ENCODE measurements at places on chromosomes 3 and 15.

GRCh38 chr3:29755416-29755815 is 474.5 kb downstream of the RBMS3 start:
- DNase-seq, result no peak

DNA sequence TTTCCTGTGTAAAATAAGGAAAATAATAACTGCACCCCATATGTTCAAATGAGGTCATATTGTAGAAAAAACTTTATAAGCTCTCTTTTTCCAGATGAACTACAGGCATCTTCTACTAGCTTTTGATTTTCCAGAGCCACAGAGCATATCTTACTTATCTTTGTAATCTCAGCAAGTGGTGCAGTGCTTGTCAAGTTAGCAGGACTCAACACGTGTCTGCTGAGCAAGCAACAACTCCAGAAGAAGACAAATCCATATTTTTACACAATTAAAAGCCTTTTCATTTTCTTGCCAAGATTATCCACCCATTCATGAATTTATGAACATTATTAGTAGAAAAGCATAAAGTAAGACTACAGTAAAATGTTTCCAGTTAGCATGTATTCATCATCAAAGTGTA is 14.4 kb upstream of the TSC22D2 start:
- no peak for DNase-seq

DNA sequence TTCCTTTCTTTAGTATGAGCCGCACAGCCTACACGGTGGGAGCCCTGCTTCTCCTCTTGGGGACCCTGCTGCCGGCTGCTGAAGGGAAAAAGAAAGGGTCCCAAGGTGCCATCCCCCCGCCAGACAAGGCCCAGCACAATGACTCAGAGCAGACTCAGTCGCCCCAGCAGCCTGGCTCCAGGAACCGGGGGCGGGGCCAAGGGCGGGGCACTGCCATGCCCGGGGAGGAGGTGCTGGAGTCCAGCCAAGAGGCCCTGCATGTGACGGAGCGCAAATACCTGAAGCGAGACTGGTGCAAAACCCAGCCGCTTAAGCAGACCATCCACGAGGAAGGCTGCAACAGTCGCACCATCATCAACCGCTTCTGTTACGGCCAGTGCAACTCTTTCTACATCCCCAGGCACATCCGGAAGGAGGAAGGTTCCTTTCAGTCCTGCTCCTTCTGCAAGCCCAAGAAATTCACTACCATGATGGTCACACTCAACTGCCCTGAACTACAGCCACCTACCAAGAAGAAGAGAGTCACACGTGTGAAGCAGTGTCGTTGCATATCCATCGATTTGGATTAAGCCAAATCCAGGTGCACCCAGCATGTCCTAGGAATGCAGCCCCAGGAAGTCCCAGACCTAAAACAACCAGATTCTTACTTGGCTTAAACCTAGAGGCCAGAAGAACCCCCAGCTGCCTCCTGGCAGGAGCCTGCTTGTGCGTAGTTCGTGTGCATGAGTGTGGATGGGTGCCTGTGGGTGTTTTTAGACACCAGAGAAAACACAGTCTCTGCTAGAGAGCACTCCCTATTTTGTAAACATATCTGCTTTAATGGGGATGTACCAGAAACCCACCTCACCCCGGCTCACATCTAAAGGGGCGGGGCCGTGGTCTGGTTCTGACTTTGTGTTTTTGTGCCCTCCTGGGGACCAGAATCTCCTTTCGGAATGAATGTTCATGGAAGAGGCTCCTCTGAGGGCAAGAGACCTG is 13.2 kb downstream of the GREM1 start:
- no peak for DNase-seq

DNA sequence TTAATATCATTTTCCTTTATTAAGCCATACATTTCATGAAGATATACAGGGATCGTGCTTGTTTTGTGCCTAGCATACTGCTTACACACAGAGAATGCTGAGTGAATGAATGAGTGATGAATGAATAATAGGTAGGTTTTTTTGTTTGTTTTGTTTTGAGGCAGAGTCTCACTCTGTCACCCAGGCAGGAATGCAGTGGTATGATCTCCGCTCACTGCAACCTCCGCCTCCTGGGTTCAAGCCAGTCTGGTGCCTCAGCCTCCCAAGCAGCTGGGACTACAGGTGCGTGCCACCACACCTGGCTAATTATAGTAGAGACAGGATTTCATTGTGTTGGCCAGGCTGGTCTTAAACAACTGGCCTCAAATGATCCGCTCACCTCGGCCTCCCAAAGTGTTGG is 400.0 kb downstream of the ROBO1 start:
- DNase-seq, result peak; percentile 42

- no peak for DNase-seq
Observed at GRCh38 chr15:99738021-99738847, 5.0 kb upstream of the LYSMD4 start.

- DNase-seq, result no peak
Observed at GRCh38 chr3:11386465-11387113, 114.4 kb downstream of the ATG7 start.

DNA sequence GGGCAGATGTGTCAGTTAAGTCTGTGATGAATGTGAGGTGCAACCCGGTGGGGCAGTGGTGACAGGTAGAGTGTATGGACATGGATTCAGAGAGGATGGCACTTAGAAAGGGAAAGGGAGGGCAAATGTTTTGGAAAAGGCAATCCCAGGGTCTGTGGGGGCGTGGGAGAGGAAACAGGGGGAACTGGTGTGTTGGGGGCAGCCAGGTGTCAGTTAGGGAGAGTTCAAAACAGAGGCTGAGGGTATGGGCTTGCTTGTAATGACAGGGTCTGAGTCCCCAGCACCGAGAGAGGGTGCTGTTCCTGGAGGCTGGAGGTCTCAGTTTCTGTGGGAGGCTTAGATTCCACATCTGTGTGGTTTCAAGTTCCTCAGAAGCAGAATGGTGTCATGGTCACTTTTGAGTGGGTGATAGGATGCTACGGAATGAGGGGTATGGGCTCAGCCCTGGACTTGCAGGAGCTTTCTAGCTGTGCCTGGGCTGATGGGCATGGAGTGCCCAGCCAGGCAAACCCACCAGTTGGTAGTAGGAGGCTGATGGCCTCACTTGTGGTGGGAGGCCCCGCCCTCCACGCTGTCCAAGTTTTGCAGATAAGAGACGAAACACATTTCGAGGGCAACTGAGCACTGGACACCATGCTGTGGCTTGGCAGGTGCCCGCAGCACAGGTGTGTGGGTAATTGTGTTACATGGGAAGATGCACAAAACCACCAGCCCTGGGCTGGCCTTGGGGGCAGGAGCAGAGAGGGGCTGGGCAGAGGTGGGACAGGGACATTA is 209.4 kb downstream of the RPLP1 start:
- no peak for DNase-seq

DNA sequence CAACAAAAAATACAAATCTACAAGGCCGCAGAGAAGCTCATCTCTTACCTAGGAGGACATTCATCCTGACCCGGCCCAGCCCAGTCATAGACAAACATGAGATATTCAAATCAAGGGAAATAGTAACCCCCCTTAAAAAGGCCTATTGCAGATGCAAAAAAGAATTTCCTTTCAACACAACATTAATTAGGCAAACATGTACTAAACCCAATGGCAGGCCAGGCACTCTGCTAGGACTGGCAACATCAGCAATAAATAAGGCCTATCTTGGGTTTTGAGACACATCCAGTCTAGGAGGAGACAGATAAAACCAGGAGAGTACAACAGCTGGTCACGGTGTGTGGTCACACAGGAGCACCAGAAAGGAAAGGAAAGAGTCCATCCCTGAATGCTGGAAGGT is 61.4 kb downstream of the ADCY5 start:
- DNase-seq, result no peak

- no peak for DNase-seq
Observed at GRCh38 chr3:4233488-4233887, 69.7 kb upstream of the SETMAR start.

DNA sequence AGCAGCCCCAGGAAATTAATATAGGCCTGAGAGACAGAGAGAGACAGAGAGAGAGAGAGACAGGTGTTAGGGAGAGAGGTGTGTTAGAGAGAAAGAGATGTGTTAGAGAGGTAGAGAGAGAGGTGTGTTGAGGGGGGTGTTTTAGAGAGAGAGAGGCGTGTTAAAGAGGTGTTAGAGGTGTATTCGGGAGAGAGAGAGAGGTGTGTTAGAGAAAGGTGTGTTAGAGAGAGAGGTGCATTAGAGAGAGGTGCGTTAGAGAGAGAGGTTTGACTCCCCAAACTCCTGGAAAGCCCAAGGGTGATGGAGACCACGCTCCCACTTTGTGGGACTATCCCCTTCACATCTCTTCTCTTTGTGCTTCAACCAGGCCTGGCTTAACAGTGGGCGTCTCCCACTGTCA is 95.5 kb downstream of the CACNA2D3 start:
- DNase-seq, result no peak

GRCh38 chr15:63178034-63178433 is 11.4 kb upstream of the RAB8B start:
- no peak for DNase-seq

- no peak for DNase-seq
Observed at GRCh38 chr3:95815828-95816227, 998.6 kb upstream of the EPHA6 start.

DNA sequence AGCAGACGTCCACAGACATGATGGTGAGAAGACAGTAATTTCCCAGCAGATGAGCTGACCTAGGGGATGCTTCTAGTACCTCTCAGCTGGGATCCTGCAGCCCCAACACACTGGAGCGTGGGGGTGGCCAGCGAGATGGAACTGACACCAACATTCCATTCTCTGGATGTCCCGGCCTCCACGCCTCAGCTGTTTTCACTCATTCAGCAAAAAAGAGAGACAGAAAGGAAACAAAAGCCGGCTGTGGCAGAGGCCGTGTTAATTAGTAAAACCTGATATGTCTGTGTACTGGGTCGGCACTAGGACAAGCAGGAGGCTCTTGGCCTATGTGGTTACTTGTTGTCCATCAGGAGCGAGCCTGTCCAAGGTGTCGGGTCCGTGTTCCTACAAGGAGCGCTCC is 82.6 kb upstream of the MYZAP start:
- DNase-seq, result no peak

Data from ELR (cell line).